ENCODE measurements at places on chromosomes 7 and 10.

DNA sequence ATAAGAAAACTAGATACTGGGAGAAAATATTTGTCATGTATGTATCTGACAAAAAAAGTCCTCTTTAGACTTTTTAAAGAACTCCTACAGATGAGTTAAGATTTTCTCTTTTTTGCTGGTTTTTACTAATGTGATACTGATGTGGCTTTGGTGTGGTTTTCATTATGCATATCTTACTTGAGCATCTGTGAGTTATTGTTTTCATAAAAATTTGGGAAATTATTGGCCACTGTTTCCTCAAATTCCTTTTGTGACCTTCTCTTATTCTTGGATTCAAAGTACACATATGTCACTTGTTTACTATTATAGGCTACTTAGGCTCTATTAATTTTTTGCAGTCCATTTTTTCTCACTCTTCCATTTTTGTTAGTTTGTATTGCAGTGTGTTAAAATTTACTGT lies 89.0 kb downstream of the PPP1R9A start:
- H3K4me1 ChIP-seq: no peaks in the 10 kb centered on the region
- H3K27ac ChIP-seq: no peak overlapping the region
- no peak for DNase-seq
- H3K27me3 ChIP-seq: no peaks in the 10 kb centered on the region
- no peaks in the 10 kb centered on the region for H3K36me3 ChIP-seq

GRCh38 chr10:100828738-100829096 lies 83.3 kb downstream of the PAX2 start:
- H3K36me3 ChIP-seq: no peaks in the 10 kb centered on the region
- peak overlapping the region; percentile 60 for H3K4me3 ChIP-seq
- no peak overlapping the region for H3K27ac ChIP-seq
- peaks cover 9% of the 10 kb centered on the region for H3K4me1 ChIP-seq

GRCh38 chr7:75565132-75565837 lies 73.2 kb downstream of the SPDYE5 start:
- peak overlapping the region; percentile 69 for H3K27ac ChIP-seq
- H3K4me3 ChIP-seq: no peak overlapping the region
- no peaks in the 10 kb centered on the region for H3K4me1 ChIP-seq
- no peak for DNase-seq

GRCh38 chr10:108862676-108863350 lies 1060.5 kb downstream of the XPNPEP1 start:
- DNase-seq: no peak
- no peaks in the 10 kb centered on the region for H3K36me3 ChIP-seq
- no peaks in the 10 kb centered on the region for H3K4me1 ChIP-seq
- H3K4me3 ChIP-seq: no peak overlapping the region
- H3K27me3 ChIP-seq: no peaks in the 10 kb centered on the region
- no peak overlapping the region for H3K27ac ChIP-seq

DNA sequence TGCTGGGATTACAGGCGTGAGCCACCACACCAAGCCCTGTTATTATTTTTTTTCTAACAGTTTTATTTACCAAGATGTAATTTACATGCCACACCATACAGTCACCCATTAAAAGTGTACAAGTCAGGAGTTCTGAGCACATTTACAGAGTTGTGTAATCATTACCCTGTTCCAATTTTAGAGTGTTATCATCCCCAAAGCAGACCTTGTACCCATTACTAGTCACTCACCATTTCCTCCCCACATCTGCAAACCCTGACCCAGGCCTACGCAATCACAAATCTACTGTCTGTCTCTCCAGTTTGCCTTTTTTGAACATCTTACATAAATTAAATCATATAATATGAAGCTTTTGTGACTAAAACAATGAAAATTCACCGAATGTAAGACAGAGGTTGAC lies 402.9 kb upstream of the FOXK1 start:
- no peak overlapping the region for H3K27ac ChIP-seq
- H3K4me3 ChIP-seq: no peak overlapping the region
- no peak for DNase-seq
- H3K27me3 ChIP-seq: no peaks in the 10 kb centered on the region
- H3K36me3 ChIP-seq: no peaks in the 10 kb centered on the region

Measured in ascending aorta (tissue), 2 donors.